ENCODE measurements at places on chromosomes 16 and 17.

DNA sequence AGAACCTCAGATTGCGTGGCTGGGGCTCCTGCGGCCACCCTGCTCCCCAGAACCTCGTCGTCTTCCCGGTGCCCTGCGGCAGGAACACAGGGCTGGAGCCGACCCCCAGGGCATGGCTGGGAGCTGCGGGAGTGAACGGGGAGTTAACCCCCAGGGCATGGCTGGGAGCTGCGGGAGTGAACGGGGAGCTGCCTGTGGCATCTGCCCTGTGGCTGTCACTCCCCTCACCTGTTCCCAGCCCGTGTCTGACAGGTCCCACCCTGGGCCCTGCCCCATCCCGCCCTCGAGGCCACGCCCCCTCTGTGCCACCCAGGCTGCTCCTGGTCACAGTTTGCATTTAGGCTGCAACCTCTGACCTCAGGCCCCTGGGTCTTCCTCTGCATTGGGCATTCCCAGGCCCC, 39.4 kb upstream of the ACSF3 start:
- H3K27me3 ChIP-seq = no peaks in the 10 kb centered on the region
- no peak overlapping the region for H3K4me3 ChIP-seq
- no peaks in the 10 kb centered on the region for H3K4me1 ChIP-seq
- no peak for DNase-seq
- H3K36me3 ChIP-seq = no peaks in the 10 kb centered on the region

- no peaks in the 10 kb centered on the region for H3K27me3 ChIP-seq
- H3K4me3 ChIP-seq = no peak overlapping the region
- no peak overlapping the region for H3K27ac ChIP-seq
- DNase-seq = no peak
- H3K4me1 ChIP-seq = no peaks in the 10 kb centered on the region
- no peaks in the 10 kb centered on the region for H3K36me3 ChIP-seq
Observed at GRCh38 chr16:12184419-12184917, 207.9 kb downstream of the SNX29 start.

DNA sequence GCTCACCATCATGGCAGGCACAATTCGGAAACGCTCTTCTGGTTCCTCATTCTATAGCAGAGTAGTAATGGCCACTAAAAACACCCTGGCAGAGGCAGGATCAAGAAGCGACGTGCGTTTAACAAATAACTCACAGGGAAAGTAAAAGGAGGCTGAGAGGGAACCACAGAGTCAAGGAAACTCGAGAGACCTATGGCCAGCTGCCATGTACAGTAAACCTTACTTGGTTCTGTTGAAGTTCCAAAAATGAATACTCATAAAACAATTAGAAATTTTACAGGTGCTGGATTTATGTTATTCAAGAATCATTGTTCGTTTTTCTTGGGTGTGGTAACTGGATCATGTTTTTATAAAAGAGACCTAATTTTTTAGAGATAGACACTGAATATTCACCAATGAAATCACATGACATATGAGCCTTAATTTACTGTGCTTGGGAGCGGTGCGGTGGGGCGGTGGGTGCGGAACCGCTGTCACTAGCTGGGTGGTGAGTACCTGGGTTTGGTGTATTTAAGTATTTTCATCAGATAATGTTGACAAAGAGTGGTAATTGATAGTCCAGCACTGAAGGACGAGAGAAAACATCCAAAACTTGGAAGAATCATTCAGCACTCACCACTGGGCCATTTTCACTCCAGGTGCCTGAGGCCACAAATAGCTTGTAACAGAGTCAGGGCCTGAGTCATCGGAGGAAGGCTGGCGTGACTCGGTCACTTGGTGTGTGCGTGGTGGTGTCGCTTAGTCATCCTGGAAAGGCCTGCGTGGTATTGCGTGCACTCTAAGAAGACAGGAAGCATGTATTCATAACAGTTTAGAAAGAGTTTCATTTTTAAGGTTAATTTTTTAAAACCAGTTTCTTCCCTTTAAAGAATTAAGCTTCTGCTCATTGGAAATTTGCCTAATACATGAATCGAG, 135.4 kb upstream of the CHMP6 start:
- peak; percentile 93 for DNase-seq
- peak overlapping the region; percentile 94 for H3K27ac ChIP-seq
- H3K36me3 ChIP-seq = peaks cover 75% of the 10 kb centered on the region
- peaks cover 97% of the 10 kb centered on the region for H3K4me1 ChIP-seq
- no peaks in the 10 kb centered on the region for H3K27me3 ChIP-seq

DNA sequence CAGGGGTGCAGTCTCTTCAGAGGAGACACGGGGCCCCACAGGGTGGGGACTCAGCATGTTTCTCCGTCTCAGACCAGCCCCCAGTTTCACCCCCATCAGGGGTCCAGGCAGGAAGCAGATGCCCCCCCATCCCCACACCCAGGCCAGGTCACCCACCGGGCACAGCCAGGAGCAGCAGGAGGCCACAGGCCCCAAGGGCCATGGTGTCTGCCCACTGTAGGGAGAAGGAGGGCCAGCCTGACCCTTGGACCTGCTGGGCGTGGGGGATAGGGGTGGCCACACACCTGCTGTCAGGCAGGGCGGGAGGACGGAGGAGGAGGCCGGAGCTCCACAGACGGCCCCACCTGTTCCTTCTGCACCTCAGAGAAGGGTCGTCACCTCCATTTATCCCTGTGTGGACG, at the start of gene TPSG1:
TSS of gene TPSG1 (minus strand) at position 218 of the 401 bp plus-strand sequence. CDS start at position 202, 16 bp downstream.
- no peak within 1 kb of the TSS for H3K27ac ChIP-seq
- H3K4me1 ChIP-seq = no peaks in the 10 kb centered on the region
- H3K36me3 ChIP-seq = no peaks in the 10 kb centered on the region
- DNase-seq = no peak
- no peaks in the 10 kb centered on the region for H3K27me3 ChIP-seq

DNA sequence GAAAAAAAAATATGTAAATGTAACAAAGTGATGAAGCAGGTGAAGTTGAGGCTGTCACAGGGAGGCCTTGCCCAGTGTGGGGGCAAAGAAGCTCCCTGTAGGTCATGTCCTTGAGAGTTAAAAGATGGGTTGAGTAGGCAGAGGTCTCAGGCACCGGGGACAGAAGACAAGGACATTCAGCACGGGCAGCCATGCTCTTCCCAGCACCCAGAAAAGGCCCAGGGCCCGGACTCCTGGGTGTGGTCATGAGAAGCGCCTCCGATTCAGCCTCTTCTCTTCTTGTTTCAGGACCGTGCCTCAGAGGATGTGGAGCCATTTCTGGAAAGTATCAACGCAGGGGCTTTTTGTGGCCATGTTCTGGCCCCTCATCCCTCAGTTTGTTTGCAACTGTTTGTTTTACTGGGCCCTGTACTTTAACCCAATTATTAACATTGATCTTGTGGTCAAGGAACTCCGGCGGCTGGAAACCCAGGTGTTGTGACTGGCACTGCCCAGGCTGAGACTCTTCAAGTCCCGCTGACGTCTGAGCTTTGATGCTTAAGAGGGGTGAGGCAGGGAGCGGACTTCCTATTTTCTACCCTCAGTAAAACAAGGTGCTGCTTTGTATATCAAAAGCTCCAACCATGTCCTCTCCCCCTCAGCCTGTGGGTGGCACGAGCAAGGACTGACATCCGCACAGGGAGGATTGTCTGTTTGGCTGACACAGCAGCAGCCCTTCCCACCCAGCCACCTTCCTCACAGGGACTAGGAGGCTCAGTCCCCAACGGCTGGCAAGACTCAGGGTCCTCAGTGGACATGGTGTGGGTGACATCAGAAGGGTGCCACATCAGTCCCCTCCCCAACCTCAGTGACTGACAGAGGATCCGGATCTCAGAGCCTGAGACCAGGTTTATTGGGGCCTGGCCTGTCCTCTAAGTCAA, 26.5 kb downstream of the PLA2G10 start:
- DNase-seq = no peak
- peaks cover 8% of the 10 kb centered on the region for H3K4me1 ChIP-seq
- H3K36me3 ChIP-seq = peaks cover 61% of the 10 kb centered on the region

DNA sequence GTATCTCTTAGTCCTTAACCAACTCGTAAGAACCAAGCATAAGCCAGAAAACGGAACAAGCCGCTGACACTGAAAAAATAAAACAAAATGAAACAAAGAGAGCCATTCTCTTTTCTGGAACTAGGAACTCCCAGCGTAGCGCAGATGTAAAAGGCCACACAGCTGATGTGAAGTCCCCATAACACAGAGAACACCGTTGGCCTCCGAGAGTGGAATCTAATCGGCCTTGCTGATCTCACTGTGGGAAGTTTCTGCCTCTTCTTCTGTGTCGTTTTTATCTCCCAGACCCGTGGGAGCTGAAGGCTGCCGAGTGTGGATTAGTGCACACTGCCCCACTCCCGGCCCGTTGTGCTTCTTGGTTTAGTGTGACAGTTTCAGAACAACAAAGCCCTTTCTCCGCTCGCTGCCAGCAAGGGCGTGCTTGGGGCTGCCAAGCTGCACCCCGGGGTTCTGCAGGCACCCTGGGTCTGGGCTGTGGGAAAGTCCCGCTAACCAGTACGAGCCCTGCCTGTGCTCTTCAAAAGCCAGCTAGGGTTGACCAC, 21.7 kb downstream of the TTYH2 start:
- H3K36me3 ChIP-seq = no peaks in the 10 kb centered on the region
- no peaks in the 10 kb centered on the region for H3K4me1 ChIP-seq
- no peaks in the 10 kb centered on the region for H3K27me3 ChIP-seq
- no peak for DNase-seq

GRCh38 chr17:14205992-14206461, 30.6 kb downstream of the CDRT15 start:
- H3K4me1 ChIP-seq = peaks cover 62% of the 10 kb centered on the region
- H3K27ac ChIP-seq = peak overlapping the region; percentile 73
- peaks cover 55% of the 10 kb centered on the region for H3K36me3 ChIP-seq
- peak; percentile 52 for DNase-seq

DNA sequence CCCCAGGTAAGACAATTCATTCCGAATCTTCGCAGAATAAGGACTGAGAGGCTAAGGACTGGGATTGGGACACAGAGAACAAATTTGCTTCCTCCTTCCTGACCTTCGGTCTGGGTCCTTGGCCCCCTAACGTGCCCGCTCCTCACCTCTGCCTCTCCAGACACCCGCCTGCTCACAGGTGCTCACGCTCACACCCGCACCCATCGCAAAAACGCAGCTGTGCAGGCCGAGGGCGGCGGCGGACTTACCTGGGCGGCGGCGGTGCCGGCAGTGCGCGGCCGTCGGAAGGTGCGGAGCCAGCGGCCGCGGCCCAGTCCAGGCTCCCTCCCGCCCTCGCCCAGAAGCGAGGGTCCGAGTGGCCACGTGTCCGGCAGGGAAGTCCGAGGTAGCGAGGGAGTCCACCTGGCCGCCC, 7.1 kb upstream of the HOXB9 start:
- H3K36me3 ChIP-seq = no peaks in the 10 kb centered on the region
- no peak for DNase-seq
- peaks cover 14% of the 10 kb centered on the region for H3K4me1 ChIP-seq
- peaks cover 85% of the 10 kb centered on the region for H3K27me3 ChIP-seq
- H3K4me3 ChIP-seq = no peak overlapping the region
- no peak overlapping the region for H3K27ac ChIP-seq

DNA sequence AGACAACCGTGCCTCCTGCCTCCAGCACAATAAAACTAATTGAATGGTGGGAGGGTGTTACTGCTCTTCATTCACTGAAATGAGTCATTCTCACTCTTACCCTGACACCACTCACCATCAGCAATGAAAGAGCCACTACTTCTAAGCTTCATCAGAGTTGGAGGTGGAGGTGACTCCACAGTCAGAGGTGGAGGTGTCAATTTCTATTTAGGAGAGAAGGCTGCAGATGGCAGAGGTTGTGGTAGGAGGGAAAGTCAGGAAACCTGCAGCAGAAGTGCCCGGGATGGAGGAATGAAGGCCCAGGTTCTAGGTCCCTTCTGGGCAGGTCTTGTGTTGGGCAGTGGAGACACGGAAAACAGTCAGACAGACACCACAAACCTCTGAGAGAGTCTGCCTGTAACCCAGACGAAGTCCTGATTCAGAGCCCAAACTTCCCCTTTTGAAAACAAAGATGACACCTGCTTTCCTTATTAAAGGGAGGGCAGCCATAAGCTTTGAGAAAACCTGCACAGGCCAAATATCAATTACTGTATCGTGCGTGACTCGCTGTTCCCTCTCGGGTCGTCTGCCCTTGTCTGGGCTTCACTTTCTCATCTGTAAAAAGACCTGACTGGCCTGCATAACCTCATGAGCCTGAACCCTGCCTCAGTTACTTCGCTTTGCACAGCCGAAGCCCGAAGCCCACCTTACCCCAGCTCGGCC, 668 bp downstream of the ATPAF2 start:
- no peak for DNase-seq
- H3K27ac ChIP-seq = peak overlapping the region; percentile 89
- H3K4me1 ChIP-seq = peaks cover 45% of the 10 kb centered on the region
- H3K27me3 ChIP-seq = no peaks in the 10 kb centered on the region
- H3K36me3 ChIP-seq = peaks cover 6% of the 10 kb centered on the region

GRCh38 chr16:80012586-80012985, 412.0 kb upstream of the MAF start:
- no peaks in the 10 kb centered on the region for H3K4me1 ChIP-seq
- no peak overlapping the region for H3K27ac ChIP-seq
- no peak overlapping the region for H3K4me3 ChIP-seq
- DNase-seq = no peak
- no peaks in the 10 kb centered on the region for H3K27me3 ChIP-seq

DNA sequence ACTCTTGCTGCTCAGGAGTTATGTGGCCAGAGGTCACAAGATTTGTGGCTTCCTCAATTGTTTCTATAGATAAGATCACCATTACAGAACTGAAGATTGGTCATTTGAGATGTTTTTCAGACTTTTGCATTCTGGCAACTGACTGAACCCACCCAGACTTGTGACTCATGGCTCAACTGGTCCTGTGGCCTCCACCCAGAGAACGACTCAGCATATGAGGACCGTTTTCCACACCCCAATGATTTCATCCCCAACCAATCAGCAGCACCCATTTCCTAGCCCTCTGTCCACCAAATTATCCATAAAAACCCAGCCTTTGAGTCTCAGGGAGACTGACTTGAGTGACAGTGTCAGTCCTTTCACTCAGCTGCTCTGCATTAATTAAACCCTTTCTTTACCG, 143.2 kb upstream of the ASIC2 start:
- no peaks in the 10 kb centered on the region for H3K27me3 ChIP-seq
- DNase-seq = no peak
- no peaks in the 10 kb centered on the region for H3K4me1 ChIP-seq
- H3K4me3 ChIP-seq = no peak overlapping the region
- H3K27ac ChIP-seq = no peak overlapping the region
- no peaks in the 10 kb centered on the region for H3K36me3 ChIP-seq

- DNase-seq = no peak
- H3K27me3 ChIP-seq = no peaks in the 10 kb centered on the region
- H3K4me1 ChIP-seq = peaks cover 14% of the 10 kb centered on the region
- H3K27ac ChIP-seq = no peak overlapping the region
- H3K36me3 ChIP-seq = peaks cover 10% of the 10 kb centered on the region
Observed at GRCh38 chr17:47077576-47077975, 98.5 kb upstream of the RPRML start.

DNA sequence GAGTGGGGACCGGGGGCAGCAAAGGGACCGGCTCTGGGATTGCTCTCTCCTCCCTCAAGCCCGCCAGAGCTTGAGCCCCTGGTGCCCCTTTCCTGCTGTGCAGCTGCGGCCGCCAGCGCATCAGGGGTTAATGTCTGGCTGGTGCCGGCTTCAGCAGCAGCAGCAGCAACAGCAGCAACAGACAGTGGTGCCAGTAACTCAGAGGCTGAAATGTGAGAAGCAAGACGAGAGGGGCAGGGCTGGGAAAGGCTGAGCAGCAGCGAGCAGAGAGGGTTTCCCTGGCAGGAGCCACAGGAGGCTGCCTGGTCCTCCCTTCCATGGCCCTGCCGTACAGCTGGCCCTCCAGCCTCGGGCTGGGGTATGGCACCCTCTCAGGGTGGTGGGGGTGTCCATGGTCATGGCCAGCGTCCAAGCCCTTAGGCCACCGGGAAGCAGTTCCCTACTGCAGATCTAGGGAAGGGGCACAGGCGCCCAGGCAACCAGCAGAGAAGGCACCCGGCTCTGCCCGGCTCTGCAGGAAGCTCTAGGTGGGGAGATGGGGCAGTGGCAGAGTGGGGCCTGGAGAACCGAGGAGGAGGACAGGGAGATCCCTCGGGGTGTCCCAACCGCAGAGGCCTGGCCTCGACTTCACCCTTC, 21.1 kb upstream of the TFAP4 start:
- H3K27me3 ChIP-seq = peaks cover 2% of the 10 kb centered on the region
- H3K4me1 ChIP-seq = no peaks in the 10 kb centered on the region
- no peaks in the 10 kb centered on the region for H3K36me3 ChIP-seq
- H3K4me3 ChIP-seq = no peak overlapping the region
- DNase-seq = no peak
